ENCODE measurements at places on chromosomes 2 and 18.

DNA sequence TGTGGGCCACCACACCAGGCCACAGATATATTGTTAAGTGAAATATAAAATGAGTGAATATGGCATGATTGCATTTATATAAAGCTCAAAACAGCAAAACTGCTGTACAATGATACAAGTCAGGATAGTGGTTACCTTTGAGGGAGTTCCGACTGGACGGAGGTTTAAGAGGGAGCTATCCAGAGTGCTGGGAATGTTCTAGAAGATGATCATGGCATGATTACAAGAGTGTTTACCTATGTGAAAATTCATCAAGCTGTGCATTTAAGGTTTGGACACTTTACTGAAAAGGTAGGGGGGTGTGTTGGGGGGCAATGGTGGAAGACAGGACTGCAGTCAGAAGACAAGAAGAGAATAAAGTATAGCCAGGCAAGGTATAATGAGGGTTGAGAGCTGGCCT is 201.4 kb downstream of the ZBTB7C start:
- no peak for DNase-seq

GRCh38 chr2:188158337-188159100 is 133.2 kb upstream of the GULP1 start:
- DNase-seq = no peak

DNA sequence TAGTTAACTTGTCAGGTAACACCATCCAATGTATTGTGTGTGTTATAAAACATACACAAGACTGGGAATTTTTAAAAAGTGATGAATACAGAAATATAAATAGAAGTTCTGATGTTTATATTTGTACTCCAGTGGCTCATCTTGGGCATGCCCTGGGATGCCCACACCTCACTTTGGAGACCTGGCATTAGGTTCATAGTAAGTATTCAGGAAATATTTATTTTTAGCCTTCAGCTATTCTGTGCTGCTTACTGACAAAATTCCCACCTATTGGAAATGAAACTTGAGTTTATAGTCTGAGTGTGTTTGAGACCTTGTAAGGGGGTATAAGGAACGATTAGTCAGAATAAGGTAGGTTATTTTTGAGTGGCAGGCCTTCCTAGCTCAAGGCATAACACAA is 67.5 kb downstream of the MYO1B start:
- no peak for DNase-seq

- no peak for DNase-seq
These were observed 116.9 kb downstream of the EPHA4 start for GRCh38 chr2:221455214-221455613.

GRCh38 chr2:206424134-206424533 is 19.2 kb upstream of the ADAM23 start:
- no peak for DNase-seq

DNA sequence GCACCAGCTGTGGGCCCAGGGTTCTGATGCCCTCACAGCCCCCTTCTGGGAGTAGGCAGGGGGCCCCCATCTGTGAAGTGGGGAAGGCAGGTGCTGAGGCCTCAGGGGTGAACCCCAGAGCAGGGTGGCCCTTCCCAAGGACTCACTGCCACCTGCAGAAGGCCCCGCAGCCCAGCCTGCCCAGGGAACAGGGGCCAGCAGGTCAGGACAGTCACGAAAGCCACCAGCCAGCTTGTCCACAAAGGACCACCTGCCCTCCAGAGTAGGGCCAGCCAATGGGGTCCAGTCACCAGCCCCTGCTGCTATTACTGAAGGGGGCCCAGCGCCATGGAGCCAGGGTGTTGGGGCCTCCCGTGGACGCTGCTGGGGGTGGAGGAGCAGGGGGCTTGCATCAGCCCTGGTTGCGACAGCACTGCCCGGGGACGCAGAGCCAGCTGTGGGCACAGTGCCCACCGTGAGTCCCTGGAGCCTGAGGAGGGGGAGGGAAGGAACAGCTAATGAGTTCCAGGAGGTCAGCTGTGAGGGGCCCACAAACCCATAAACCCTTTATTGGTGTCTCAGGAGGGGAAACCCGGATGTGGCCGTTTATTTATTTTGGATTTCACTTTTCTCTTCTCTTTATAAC is 11.5 kb upstream of the SNED1 start:
- no peak for DNase-seq

DNA sequence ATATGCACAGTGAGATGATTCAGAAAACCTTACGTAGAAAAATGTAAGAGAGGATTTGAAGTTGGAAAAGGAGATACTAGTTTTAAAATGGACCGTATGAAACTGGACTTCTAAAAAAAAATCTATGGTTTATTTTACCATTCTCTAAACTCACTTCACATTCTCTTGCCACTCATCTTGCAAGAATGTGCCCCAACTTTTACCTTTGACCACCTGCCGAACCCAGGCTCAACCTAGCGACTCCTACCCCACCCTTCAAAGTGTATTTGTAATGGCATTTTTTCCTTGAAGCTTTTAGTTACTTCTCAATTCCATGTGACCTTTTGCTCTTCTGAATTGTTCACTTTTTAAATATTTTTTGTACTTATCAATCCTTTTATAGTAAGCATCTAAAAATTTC is 160.8 kb downstream of the PHLPP1 start:
- DNase-seq = no peak

DNA sequence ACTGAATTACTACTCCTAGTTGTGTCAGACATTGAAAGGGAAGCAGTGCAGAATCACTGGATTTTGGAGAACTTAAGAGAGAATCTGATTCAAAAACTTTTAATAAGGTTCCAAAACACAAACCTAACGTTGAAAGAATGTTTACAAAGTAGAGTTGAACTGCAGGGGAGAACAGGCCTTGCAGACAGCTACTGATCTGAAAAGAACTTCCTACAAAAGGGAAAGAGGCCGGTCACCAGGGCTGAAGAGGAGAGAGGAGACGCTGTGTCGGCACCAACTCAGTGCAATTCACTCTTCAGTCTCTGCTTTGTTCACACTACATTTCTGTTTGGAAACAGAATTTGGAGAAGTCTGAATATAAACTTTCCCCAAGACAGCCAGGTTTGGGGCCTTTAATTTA is 124.0 kb downstream of the GAREM1 start:
- DNase-seq = no peak
